ENCODE measurements at places on chromosomes 1 and 21.

GRCh38 chr21:14883351-14883750, 181.4 kb downstream of the NRIP1 start:
- DNase-seq = no peak

DNA sequence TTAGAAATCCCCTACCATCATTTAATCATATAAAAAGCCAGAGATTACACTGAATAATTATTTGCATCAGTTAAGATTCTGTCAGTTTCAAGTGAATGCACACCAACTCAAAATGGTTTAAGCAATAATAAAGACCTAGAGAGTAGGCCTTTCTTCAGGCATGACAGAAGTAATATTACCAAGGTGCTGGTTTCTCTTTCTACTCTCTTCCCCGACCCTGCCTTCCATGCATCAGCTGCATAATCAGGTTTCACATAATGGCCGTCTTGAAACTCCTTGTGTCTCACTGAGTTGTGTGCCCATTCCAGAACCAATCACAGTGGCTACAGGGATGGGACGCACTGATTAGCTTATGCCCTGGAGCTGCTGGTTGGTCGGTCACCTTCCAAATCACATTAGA, 103.5 kb upstream of the SERTAD4 start:
- no peak for DNase-seq

- DNase-seq = no peak
These were observed 463.0 kb downstream of the DSCAM start for GRCh38 chr21:40383951-40384350.

DNA sequence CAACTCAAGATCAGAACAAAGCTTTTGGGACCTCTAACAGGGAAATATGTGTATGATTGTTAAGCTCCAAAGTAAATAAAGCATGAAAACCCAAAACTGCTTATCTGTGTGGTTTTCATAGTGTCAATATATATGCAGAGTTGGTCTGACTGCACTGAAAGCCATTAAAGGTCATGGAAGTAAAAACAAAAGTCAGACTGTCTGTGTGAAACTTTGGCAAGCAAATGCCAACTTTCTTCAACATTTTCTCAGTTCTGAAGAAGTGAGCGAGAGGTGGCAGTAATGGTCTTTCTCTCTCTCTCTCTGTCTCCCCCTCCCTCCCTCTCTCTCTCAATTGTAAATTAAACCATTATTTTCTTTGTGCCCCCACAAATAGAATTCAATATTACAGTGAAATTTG, 100.1 kb upstream of the S1PR1 start:
- DNase-seq = no peak

- no peak for DNase-seq
These were observed 51.1 kb upstream of the CTTNBP2NL start for GRCh38 chr1:112344754-112345423.

DNA sequence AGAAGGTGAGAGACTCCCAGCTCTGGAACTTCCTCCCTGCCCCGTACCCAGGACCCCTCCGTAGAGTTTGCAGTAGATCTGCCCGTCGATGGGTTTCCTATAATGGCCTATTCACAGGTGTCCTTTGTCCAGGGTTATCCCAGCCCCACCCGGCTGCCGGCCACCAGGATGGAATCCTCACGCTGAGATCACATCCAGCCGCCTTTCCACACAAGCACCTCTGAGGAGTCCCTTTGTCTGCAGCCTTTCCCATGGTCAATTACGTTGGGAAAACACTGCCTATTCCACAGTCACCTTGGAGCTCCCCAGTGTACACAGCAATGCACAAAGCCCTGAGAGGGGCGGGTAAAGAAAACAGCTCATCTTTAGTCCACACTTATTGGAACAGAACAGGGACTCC, 190.0 kb upstream of the EDN2 start:
- DNase-seq = no peak

DNA sequence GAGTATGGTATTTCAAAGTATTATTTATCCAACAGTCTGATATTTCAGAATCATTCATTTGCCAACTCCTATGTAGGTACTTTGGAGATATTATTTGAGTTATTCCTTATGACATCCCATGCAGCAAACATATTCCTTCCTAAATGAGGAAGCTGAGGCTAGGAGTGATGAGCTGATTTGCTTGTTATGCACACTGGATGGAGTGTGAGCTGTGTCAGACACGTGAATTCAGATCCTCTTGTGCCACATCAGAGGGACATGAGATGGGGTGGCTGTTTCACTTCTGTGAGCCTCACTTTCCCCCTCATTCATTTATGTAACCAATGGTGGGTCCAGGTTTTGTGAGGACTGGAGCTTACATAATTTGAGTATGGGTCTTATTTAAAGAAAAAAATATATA, 215.9 kb downstream of the DISC1 start:
- DNase-seq = no peak

GRCh38 chr1:53593758-53594380, 134.7 kb downstream of the DMRTB1 start:
- no peak for DNase-seq

Measured in NCI-H187 (cell line).